Neural crest cell (in vitro differentiated cells): ENCODE measurements at places on chromosomes 2 and 18.

- no peak for DNase-seq
Observed at GRCh38 chr2:215851696-215852095, 161.7 kb downstream of the MREG start.

DNA sequence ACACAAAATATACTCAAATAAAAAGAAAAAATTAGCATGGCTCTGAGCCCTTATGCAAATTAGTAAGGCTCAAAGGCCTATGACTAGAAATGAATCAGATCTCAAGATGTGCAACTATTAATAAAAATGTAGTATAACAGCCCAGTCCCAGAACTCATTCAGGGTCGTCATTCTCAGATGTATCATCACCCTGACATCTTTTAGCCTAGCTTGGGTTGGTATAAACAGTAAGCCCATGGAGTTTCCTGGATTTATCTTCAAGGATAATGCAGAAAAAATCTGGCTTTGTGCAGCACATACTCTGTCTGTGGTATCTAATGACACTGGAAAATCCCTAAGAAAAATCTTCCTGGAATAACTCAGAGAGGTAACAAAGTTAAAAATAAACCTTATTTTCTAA is 239.3 kb downstream of the ZNF385B start:
- no peak for DNase-seq

GRCh38 chr2:176419591-176420071 is 150.4 kb downstream of the MTX2 start:
- no peak for DNase-seq

GRCh38 chr2:190819840-190820301 is 60.8 kb upstream of the GLS start:
- DNase-seq: no peak

DNA sequence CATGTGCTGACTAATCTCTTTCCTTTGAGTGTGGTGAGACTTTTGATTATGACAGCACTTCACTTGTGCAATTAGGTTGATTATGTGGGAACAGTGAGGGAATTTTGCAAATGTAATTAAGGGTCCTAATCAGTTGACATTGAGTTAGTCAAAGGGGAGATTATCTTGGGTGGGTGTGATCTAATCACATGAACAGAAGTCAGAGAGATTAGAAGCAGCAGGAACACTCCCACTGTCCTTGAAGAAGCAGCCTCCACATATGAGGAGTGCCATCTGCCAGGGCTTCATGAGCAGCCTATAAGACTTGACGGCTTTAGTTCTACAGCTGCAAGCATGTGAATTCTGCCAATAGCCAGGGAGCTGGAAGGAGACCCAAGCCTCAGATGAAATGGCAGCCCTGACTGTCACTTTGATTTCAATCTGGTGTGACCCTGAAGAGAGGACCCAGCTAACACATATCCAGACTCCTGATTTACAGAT is 89.4 kb upstream of the APCDD1 start:
- no peak for DNase-seq

GRCh38 chr2:62382757-62383156 is 123.2 kb downstream of the TMEM17 start:
- no peak for DNase-seq
